ENCODE measurements at places on chromosomes 11 and 22. TPM values are rescaled to one million over a fixed set of nuclear protein-coding genes. Genes with fewer than 3 reads are reported as not detected.

GRCh38 chr11:119361056-119361787, 14.7 kb upstream of the MFRP start:
- DNase-seq: peak; percentile 82

DNA sequence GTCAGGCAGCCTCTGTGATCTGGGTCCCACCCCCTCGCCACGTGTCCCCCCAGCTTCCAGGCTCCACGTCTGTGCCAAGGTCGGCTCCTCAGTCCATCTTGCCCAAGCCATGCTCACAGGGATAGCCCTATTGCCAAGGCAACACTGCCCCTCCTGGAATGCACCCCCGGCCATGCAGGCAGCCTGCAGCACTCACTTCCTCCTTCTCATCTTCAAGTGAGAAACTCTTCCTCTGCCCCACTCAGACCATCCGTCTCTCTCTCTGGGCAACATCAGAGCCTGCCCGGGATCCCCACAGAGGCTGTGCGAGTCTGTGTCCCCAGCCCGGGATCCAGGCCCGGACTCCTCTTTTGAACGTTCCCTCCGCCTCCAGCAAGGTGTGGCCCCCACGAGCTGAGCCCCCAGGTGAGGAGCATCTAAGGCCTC, 852.3 kb downstream of the BRD1 start:
- no peak for DNase-seq

ANO1 gene
- total RNA-seq: 0.86 TPM

DNA sequence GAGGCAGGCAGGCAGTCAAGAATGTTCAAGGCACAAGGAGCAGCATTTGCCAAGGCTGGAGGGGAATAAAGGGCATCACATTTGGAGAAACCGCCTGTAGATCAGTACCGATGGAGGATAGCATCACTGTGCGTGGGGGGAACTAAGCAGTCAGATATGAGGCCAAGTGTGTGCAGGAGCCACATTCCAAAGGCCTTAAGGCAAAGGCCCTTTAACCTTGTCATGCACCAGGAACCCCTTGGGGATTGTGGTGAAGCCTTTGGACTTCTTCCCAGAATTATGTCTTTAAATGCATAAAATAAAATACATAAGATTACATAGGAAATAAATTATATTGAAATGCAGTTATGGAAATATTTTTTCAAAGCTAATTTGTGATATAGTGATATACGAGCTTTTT, 532.1 kb downstream of the BUD13 start:
- peak; percentile 79 for DNase-seq

GRCh38 chr11:65440831-65441499, 18.4 kb downstream of the NEAT1 start:
- DNase-seq: no peak

- peak; percentile 17 for DNase-seq
Measured at GRCh38 chr22:38655519-38656255, 505 bp downstream of the FAM227A start.

NCAM1 gene
- total RNA-seq: 27.7 TPM

Data from Daoy (cell line).